ENCODE measurements at places on chromosomes 13 and 19.

DNA sequence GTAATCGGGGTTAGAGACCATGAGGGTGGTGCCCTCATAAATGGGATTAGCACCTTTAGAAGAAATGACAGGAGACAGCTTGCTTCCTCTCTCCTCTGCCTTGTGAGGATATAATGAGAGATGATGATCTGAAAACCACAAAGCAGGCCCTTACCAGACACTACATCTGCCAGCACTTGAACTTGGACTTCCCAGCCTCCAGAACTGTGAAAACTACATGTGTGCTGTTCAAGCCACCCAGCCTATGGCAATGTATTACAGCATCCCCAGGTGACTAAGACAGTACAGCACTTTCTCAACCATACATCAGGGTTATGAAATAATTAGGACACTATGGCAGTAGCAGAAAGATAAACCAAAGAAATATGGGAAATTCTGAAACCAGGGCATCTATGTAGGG is 7.4 kb downstream of the ZNF564 start:
- DNase-seq, result no peak

DNA sequence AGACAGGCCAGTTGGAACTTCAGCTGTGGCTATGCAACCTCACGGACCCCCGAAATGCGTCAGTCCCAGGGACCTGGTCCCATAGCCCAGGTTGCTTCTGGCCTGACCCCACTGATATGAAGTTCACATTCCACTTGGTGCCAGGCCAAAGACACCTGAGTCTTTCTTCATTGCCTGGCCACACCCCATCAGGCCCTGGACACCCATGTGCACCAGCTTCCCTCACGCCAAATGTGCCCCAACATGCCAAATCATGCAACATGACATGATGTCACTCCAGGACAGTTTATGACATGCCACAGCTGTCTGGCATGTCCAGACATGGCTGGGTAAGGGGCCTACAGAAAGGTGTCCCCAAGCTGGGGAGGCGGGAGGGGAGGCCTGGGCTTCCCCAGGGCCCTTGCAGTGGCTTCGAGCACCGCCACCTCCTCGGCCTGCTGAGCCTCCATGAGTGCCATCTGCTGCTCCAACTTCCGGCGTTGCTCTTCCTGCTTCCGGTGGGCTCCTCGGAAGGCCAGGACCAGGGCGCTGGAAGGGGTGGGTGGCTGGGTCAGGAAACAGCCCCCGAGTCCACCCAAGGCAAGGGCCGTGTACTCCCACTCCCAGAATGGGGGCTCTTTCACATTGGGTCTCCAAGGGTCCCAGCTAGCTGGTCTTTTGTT is 4.3 kb upstream of the NR2F6 start:
- DNase-seq, result no peak

- no peak for DNase-seq
Measured at GRCh38 chr19:8305798-8306197, 2.4 kb downstream of the CD320 start.

GRCh38 chr19:1585243-1585580 is 7.5 kb downstream of the MBD3 start:
- DNase-seq, result no peak

DNA sequence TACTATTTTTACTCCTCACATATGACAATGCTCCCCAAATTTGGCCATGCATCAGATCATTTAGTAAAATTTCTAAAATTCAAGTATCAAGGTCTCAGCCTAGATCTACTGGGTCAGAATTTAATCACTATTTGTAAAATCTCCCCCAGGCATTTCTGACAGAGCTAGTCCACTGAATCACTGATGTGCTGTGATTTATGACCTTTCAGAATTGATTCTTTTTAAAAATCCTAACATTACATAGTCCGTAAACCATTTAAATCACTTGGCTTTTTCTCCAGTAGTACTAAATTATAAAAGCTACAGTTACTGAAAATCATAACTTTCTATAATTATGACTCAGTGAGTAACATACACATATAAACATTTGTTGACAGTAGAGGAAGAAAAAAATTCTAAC is 92.8 kb upstream of the RAP2A start:
- DNase-seq, result no peak

GRCh38 chr19:50555450-50556281 is 12.6 kb downstream of the LRRC4B start:
- no peak for DNase-seq
